ENCODE measurements at places on chromosomes 7 and 10.

DNA sequence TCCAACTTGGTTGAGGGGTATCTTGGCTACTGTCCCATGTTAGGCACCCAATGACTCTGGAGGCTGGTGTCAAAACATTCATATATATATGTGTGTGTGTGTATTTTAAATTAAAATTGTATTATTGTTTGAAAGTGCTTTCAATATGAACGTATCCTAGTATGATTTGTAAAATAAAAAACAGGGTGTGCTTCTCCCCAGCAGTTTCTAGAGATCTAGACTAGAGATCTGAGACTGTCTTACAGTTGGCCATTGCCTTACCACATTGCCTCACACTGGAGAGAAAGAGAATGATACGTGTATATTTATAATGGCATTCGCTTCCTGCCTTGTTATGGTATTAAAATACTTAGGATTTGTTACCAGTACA lies 1.2 kb downstream of the BAG3 start:
- no peak for DNase-seq

GRCh38 chr10:126171555-126171954 lies 216.7 kb downstream of the ADAM12 start:
- no peak for DNase-seq

- no peak for DNase-seq
Observed at GRCh38 chr7:19105546-19105945, 11.9 kb downstream of the TWIST1 start.

DNA sequence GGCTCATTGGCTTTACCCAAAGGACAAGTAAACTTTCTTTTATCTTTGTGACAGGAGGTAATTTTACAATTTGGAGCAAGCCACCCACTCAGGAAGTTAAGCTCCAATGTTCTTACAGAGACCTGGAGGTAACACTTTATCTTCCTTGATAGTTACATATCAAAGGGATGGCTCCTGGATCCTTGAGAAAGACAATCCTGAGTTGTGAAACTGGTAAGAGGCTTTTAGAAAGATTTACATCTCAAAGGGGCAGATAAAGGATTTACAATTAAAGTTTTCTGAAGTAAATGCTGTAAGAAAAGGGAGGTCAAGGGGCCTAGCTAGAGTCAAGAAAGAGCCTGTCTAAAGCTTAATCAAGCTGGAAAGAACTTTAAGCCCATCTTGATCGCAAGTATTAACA lies 124.4 kb upstream of the ZNF804B start:
- no peak for DNase-seq

DNA sequence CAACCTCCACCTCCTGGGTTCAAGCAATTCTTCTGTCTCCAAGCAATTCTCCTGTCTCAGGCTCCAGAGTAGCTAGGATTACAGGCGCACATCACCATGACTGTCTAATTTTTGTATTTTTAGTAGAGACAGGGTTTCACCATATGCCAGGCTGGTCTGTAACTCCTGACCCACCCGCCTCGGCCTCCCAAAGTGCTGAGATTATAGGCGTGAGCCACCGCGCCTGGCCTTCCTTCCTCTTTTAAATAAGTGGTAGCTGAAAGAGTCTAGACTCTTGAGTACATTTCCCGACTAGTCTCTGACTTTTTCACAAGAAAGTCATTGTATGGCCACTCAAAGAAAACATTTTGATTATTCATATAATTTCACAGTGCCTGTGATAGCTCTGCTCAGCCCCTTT lies 636.2 kb upstream of the ANKRD30A start:
- no peak for DNase-seq
